ENCODE measurements at places on chromosomes 4 and X.

DNA sequence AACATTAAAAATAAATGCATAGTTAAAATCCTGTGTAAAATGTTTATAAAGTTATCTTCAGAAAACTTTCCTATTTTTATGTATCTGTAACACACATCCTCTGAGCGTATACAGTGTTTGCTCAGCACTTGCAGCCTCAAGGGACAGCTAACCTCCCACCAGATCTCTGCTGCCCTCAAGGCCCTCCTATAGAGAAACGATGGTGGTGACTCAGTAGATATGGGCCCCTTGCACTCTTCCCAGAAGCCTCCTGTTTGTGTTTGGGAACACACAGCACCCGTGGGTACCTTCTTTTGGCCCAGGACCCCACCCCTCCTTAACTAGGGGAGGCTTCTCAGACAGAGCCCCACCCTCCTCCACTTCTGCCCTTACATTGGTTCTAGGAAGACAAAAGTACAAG lies 26.7 kb downstream of the PJA1 start:
- DNase-seq = no peak

GRCh38 chr4:176195184-176195978 lies at the start of gene SPATA4:
SPATA4 (minus strand) TSS chr4:176195585; CDS start chr4:176195562, 23 bp downstream.
- peak; percentile 94 for DNase-seq

DNA sequence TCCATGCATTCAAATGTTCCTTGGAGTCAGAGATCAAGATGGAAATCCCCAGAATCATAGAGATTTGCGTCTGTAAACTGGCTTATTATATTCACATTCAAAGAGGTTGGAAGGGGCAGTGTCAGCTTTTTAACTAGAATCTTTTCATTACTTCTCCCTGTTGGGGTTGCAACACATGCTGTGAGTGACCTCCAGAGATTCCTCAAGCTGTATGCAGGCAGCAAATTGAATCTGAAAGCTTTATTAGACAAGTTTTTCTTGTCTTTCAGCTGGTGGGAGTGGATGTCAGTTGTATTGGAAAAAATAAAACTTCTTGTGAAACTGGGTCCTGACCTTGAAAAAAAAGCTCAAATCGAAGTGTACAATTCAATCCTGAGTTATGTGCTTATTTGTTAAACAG lies 736.5 kb upstream of the FTHL17 start:
- no peak for DNase-seq

GRCh38 chrX:86148024-86148511 lies at the start of gene DACH2:
DACH2 (plus strand) TSS chrX:86148451.
- peak; percentile 14 for DNase-seq

GRCh38 chrX:129726307-129727111 lies 12.3 kb upstream of the XPNPEP2 start:
- peak; percentile 9 for DNase-seq

GRCh38 chrX:125333583-125333982 lies 13.9 kb downstream of the TEX13C start:
- DNase-seq = no peak

- no peak for DNase-seq
Measured at GRCh38 chr4:66052426-66052825, 382.1 kb upstream of the EPHA5 start.

DNA sequence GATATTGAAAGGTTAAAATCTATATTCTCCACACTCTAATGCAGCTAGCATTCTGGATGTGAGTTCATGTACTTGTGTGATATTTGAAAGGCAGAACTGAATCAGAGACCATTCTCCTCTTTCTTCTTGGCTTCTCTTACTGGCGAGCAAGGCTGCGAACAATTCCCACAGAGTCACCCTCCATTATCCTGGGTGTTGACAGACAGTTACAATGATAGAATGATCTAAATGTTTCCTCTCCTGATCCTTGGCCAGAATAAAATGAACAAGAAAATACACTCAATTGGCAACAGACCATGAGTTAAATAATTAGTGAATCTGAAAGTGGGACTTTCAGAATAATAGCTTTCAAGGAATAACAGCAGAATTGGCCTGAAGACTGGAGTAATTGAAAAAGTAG lies 342.8 kb downstream of the RAPGEF2 start:
- no peak for DNase-seq

DNA sequence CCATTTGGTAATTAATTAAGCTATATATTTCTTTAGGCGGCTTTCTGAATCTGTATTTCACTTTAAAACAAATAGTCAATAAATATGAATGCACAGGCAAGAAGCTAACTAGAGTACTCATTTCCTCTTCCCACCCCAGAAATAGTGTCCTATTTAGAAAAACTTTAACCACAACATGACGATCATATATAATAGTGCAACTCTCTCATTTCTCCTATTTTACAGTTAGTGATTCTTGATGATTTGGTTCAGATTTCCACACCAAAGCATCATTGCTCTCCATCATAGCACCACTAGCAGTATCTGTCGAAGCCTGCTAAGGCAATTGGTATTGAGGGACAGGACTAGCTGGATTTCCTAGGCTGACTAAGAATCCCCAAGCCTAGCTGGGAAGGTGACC lies 184.0 kb upstream of the GALNTL6 start:
- DNase-seq = no peak

DNA sequence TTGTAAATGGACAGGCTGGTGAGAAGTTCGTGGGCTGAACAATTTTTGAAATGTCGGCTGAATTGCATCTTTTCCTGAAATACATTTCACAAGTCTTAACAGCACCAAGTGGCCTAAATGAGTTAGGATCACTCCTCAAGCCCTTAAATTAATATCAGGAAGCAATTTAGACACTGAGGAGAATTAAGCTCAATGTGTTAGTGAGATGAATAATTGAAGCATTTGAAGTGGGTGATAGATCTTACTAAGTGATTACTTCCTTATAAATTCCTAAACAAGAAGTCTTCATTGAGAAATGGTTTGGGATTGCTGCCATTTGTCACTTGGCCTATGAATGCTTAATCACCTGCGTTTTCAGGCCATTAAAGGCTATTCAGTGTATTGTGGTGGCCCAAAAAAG lies 116.8 kb downstream of the NAA11 start:
- no peak for DNase-seq

DNA sequence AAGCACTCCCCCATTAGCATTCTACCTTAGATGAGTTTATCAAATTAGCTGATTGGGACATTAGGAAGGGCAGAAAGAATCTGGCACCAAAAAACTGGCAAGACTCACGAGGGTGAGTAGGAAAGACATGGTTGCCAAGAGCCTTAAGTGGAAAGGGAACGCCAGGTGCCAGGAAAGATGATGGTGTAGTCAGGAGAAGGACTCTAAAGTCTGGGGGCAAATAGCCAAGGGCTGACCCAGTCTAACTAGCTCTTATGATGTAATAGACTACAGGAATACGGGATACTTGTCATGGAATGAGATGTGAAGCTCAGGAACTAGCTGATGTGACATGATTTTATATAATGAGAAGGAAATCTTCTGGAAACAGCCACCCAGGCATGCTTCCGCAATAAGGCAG lies 94.8 kb downstream of the MBNL3 start:
- no peak for DNase-seq

- no peak for DNase-seq
Measured at GRCh38 chr4:76605099-76605563, 170.1 kb downstream of the SHROOM3 start.

- no peak for DNase-seq
Measured at GRCh38 chrX:154048398-154048797, 28.7 kb upstream of the IRAK1 start.

DNA sequence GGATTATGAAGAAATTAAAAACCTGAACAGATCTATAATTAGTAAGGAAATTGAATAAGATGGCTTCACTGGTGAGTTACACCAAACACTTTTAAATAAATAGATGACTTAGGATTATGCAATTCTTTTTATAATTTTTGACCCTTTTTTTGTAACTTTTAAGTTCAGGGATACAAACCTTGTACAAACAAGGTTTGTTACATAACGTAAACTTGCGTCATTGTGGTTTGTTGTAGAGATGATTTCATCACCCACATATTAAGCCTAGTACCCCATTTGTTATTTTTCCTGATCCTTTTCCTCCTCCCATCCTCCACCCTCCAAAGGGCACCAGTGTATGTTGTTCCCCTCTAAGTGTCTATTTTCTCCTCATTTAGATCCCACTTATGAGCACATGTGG lies 75.7 kb downstream of the CPEB2 start:
- DNase-seq = no peak

DNA sequence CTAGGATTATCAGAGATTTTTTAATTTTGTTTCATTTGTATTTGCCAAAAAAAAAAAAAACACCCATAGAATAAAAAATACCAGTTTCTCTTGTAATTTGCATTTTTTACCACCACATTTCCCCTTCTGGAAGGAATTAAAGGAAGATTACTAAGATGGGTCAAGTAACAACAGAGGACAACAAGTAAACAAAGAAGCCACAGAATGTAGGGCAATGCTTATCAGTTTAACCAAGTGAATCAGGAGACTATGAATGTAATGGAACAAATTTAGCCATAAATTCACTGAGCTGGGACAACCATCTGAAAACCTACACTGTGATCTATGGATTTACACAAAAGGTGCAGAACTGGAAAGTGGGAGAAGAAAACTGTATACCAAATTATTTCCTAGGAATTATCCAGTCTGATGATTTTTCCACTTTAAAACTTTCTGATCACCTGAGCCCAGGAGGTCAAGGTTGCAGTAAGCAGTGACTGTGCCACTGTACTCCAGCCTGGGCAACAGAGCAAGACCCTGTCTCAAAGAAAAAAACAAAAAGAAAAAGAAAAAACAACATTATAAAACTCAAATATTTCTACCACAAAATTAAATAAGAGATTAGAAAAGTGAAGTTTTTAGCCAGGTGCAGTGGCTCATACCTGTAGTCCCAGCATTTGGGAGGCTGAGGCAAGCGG lies 32.4 kb downstream of the LRBA start:
- no peak for DNase-seq

DNA sequence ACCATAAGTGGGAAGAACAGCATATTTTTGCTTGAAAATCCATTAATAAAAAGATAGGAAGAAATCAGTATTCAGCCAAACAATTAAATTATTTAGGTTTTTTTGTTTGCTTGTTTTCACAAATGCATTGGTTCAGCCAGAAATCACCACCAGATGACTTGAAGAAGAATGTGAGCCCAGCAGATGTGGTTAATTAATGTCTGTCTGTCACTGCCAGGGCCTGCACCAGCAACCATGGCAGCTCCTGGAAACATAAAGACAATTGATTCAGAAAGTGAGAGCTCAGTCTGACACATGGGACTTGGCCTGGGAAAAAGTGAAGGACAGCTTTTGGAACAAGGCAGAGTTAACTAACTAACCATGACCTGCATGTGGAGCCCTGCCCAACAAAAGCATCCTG lies 74.0 kb downstream of the MAOB start:
- DNase-seq = no peak

- DNase-seq = peak; percentile 86
Measured at GRCh38 chrX:283115-283845, 2.1 kb downstream of the PLCXD1 start.

- DNase-seq = peak; percentile 48
Measured at GRCh38 chr4:88697588-88698329, at the start of gene NAP1L5. NAP1L5 (minus strand) TSS chr4:88697829; CDS start chr4:88697754, 75 bp downstream.

- DNase-seq = no peak
Measured at GRCh38 chr4:85979276-85979675, 380.6 kb downstream of the MAPK10 start.

- no peak for DNase-seq
Measured at GRCh38 chr4:174307694-174308093, 24.0 kb downstream of the CEP44 start.

- no peak for DNase-seq
Measured at GRCh38 chrX:105228602-105229001, 8.1 kb upstream of the TEX13A start.

GRCh38 chrX:12871257-12871656 lies 4.4 kb downstream of the TLR7 start:
- no peak for DNase-seq

- DNase-seq = no peak
Measured at GRCh38 chr4:30601070-30601865, 118.9 kb upstream of the PCDH7 start.

DNA sequence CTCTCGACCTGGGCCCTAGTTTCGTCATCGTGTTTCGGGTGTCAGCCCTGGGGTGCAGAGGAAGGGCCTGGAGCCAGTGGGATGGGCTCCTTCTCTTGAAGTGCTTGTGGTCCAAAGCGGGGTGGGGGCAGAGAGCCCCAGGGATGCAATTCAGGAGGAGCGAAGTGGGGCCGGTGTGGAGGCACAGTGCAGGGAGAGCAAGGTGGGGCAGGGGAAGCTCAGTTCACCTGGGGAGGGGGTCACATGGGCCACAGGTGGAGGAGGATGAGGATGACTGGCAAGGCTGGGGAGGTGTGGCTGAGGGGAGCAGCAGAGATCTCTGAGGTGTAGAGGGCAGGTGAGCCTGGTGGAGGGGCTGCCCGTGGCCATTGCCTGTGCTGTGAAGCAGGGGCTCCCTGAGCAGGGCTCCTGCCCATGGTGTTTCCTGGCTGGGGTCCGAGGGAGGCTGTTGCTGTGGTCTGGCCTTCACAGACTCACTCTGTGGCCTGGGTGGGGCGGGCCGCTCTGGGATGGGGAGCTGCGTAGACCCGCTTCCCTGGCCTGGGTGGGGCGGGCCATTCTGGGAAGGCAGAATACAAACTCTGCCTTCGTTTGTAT lies 6.9 kb downstream of the SORCS2 start:
- DNase-seq = no peak

DNA sequence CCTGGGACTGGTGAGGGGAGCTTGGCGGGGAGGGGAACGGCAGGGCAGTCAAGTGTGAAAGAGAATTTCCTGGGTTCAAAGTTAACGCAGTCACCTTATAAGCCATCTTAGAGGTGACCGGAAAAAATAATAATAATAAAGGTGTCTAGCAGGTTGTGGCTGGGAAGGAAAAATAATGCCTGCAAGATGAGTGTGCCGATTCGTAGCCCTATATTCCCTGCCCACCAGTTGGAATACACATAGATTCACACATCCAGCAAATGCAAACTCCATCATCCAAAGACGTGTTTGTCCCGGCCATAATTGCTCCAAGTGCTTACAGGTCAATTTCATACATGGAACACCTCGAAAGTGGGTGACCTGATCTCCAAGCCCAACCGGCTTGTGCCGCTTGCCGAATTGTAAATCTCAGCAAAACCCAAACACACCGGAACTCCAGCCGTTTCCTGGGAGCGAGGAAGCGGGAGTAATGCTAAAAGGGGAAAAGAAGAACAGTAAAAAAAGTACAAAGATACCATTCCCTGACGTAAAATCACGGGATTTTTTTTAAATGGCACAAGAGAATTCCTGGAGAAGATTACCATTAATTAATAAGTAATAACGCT lies 1.3 kb upstream of the FAT1 start:
- no peak for DNase-seq

GRCh38 chr4:175309041-175309440 lies 390.9 kb downstream of the ADAM29 start:
- DNase-seq = no peak

- DNase-seq = peak; percentile 10
Measured at GRCh38 chrX:48683411-48683982, at the start of gene WAS. WAS (plus strand) TSS chrX:48683799; CDS start chrX:48683854, 55 bp downstream.

GRCh38 chr4:121788896-121789295 lies 12.2 kb upstream of the EXOSC9 start:
- no peak for DNase-seq

DNA sequence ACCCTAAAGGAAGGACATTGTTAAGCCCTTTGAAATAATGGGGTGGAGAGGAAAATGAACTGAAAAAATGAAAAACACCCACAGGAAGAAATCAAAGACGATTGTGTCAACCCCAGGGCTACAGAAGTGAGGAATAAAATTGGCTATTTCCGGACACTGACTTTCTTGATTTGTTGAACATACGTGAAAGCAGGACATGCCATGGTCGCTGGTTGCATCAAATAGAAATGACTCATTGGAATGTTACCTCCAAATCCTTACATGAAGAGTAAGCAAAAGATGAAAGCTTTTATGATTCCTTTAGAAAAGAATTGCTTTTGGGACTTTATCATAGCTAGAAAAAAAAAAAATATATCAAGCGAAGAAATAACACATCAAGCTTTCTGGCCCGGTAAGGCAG lies 75.3 kb downstream of the DCUN1D4 start:
- DNase-seq = no peak

Measured in T-helper 1 cell (primary cell).